Renal pelvis (tissue), 12 donors: ENCODE measurements at places on chromosomes 3 and 15.

- DNase-seq, result no peak
Observed at GRCh38 chr3:143840636-143841035, 7.6 kb downstream of the SLC9A9 start.

- no peak for DNase-seq
Observed at GRCh38 chr3:14497321-14497720, 42.8 kb downstream of the GRIP2 start.

GRCh38 chr3:172132721-172133311 lies 93.4 kb downstream of the FNDC3B start:
- DNase-seq, result no peak

- DNase-seq, result no peak
Observed at GRCh38 chr3:2950159-2950558, 160.0 kb downstream of the IL5RA start.

DNA sequence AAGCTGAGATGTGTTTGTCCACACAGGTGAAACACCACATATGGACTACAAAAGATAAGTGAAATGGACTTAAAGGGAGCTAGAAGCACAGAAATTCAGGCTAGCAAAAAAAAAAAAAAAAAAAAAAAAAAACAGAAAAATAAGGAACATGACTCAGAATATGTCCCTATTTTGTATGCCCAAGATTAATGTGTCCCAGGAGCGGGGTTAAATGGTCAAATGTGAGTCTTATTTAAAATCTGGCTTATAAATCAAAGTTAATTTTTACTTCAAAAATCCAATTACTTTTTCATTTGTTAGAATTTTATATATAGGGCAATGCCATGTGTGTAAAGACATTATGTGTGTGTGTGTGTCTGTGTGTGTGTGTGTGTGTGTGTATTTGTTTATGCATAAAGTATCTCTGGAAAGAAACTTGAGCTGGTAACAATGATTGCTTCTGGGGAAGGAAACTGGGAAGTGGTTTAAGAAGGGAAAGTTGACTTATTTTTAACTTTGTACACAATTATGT lies 986.5 kb downstream of the ROBO2 start:
- no peak for DNase-seq

DNA sequence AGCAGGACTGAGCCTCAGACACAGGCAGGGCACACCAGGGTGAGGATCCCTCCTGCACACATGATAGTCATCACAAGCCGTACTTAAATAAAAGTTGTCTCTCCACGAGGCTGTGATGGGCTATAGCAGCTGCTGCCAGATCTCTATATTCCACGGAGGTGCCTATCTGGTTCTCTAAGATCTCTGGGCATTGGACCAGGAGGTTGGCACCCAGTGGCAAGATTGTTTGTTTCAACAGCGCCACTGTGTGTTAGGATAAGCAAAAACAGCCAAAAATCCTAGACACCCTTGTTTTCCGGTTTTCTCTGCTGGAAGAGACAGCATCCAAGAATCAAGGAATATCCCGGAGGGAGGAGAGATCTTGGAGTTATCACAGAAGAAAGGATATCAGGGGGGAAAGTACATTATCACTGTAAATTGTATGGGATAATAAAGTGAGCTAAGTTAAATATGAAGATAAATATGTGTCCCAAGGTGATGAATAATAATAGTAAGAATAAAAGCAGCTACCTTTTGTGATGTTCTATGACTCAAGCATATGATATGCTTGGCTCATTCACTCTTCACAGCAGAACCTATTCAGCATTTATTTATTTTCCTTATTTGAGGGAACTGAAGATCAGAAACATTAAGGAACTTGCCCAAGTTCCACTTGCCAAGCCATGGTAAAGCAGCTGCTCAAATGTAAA lies 90.6 kb upstream of the AKAP13 start:
- peak; percentile 36 for DNase-seq

- no peak for DNase-seq
Observed at GRCh38 chr3:8632402-8633237, 12.0 kb downstream of the SSUH2 start.

GRCh38 chr3:197680955-197681521 lies 55.7 kb downstream of the RUBCN start:
- no peak for DNase-seq

GRCh38 chr3:133901083-133901482 lies 5.4 kb upstream of the RAB6B start:
- DNase-seq, result no peak

- no peak for DNase-seq
Observed at GRCh38 chr3:129625072-129625874, 18.8 kb upstream of the PLXND1 start.

DNA sequence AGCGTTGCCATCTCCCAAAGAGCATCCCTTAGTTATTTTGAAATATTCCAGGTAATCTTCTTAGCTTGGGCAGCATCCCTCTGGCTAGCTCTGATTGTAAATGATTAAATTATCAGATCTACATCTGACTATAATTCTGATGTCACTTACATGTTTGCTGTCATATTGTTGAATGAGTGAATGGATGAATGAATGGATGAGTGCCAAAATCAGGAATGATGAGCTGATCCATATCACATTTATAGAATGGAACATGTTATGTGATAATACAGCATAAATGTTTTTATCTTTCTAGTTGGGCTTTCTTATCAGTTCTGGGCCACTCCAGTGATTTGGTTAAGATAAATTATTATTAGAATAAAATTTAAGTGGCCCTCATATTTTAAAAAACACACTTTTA lies 14.0 kb downstream of the FAN1 start:
- DNase-seq, result no peak

DNA sequence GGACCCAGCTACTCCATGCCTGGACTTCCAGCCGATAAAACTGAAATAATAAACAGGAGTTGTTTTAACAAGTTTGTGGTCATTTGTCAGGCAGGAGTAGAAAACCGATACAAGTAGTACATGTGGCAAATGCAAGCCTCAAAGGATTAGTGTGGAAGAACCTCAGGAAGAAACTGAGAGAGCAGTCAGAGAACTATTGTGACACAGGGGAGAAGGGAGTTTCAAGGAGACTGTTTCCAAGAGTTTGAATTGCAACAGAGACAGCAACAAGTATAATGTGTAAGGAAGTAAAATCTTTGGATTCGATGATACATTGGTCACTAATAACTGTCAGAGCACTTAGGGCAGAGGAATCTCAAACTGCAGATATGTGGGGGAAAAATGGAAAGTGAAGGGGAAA lies 450.6 kb upstream of the ARHGEF26 start:
- DNase-seq, result no peak

GRCh38 chr3:10157031-10157430 lies 7.7 kb upstream of the IRAK2 start:
- no peak for DNase-seq

GRCh38 chr15:56534728-56535127 lies 69.8 kb upstream of the MNS1 start:
- DNase-seq, result no peak

- no peak for DNase-seq
Observed at GRCh38 chr15:51161491-51162220, 67.0 kb upstream of the TNFAIP8L3 start.

GRCh38 chr3:151166161-151166560 lies 36.9 kb downstream of the GPR171 start:
- no peak for DNase-seq

- DNase-seq, result no peak
Observed at GRCh38 chr3:149258298-149258697, 36.7 kb upstream of the CP start.

DNA sequence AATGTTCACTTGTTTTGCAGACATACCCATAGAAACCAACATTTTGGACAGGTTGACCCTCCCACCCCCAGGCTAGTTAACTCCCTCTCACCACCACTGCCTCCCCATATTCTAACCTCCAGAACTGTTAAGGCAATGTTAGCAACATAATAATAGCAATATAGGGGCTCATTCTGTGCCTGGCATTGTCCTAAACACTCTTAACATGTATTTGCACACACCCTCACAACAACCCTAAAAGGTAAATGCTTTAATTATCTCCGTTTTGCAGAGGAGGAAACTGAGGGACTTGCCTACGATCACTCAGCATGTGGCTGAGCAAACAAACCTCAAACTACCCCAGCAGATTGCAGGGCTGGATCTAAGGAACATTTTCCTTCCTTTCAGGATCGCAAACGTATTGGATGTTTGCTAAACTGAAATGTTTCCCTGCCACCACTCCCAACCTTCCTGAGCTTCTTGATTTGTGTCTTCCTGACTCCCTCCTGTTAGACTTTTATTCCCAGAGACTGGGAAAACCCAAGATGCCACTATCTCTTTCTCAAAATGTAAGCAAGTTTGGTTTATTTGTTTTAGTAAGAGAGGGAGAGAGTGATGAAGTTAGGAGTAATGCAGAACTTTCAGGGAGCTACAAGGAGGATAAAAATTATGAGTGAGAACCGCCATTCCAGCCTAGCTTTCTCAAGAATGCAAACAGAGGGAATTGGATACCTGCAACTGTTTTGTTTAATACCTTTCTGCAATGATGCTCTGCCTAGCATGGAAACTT lies 1.3 kb downstream of the SCG5 start:
- no peak for DNase-seq
